ENCODE measurements at places on chromosomes 6 and 20.

DNA sequence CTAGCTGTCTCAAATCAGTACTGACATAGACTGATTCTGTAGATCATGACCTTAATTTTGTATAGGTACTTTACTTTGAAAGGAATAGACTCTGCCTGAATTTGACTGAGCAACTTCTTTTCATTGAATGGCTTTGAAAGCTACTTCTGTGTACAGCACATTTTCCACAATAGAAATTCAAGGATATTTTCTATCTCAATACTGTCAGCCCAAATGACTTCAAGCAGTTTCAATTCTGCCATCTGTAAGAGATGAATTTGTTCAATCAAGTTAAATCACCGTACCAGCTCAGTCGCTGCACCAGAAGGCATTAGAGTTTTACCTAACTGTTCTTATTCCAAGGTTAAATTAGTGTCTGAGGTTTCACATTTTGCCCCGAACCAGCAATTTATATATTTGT is 107.0 kb upstream of the EYS start:
- no peak for DNase-seq

- DNase-seq = no peak
These were observed 2.6 kb downstream of the PRR18 start for GRCh38 chr6:166305562-166306117.

- DNase-seq = no peak
These were observed 107.8 kb downstream of the RNGTT start for GRCh38 chr6:88855541-88856147.

DNA sequence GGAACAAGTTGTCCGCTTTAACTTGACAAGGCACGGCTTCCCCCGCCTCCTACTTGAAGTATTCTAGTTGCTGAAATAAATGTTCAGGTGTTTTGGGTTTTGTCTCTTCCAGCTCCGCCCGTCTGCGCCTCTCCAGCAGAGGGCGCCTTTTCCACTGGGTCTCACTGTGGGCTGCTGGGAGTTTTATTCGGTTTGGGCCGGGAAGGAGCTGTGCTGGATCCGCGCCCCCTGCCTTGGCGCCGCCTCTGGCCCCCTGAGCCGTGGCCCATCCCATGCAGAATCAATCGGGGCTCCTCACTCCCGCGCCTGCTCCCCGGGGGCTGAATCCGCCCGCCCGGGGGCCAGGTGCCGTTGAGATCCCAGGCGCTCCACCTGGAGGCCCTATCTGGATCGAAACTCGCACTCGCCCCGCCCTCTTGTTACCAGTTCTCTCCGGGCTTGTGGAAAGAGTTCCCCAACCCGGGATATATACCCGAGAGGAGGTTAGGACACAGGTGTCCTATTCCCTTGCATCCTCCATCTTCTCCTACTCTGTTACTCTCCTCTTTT is 51.0 kb upstream of the TCF21 start:
- DNase-seq = no peak
